ENCODE measurements at places on chromosomes 2 and 18.

GRCh38 chr18:55739488-55739887, 151.5 kb upstream of the TCF4 start:
- DNase-seq, result no peak

- no peak for DNase-seq
Observed at GRCh38 chr2:20676353-20677215, 9.6 kb downstream of the GDF7 start.

DNA sequence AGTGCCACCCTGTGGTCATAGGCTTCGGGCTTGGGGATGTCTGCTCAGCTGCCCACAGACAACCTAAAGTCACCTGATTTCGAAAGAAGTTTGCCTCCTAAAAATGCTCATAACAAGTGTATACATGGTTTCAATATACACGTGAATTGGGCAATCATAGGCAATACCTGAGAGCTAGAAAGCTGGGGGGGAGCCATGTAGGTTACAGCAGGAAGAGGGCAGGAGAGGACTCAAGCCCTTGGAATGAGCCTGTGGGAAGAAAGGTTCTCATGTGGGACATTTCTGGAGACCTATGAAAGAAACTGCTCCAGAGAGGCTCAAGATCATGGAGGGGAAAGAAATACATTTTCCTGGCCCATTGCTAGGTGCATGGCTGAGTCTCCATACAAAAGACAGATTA, 109.7 kb downstream of the ACOXL start:
- no peak for DNase-seq

DNA sequence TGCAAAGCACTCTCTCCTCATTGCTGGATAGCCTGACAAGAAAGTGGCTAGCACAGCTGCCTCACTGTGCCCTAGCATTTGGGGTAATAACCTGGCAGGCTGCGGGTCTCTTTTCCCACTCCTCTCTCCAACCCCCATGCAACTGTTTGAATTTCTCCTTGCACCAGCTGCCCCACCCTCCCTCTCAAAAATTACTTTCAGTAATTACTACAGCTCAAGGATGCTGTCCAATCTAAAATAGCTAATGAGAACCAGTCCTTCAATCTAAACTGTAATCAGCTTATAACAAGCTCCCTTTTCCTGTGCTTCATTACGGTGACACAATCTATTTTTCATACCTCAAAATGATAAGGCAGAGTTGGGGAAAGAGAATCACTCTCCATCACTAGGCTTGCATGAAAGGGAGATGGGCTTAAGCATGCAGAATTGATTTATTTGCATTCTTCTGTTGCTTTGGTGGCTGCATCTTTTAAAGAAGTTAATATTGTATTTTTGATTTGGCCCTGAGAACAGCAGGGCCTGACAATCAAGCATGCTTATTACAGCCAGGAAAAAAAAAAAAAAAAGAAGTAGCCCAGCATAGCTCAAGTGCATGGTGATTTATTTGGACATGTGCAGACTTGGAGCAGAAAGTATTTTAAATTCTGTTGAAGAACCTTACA, 881.8 kb downstream of the SLC4A3 start:
- no peak for DNase-seq

GRCh38 chr2:162085090-162085891, 11.3 kb upstream of the DPP4 start:
- DNase-seq, result no peak

DNA sequence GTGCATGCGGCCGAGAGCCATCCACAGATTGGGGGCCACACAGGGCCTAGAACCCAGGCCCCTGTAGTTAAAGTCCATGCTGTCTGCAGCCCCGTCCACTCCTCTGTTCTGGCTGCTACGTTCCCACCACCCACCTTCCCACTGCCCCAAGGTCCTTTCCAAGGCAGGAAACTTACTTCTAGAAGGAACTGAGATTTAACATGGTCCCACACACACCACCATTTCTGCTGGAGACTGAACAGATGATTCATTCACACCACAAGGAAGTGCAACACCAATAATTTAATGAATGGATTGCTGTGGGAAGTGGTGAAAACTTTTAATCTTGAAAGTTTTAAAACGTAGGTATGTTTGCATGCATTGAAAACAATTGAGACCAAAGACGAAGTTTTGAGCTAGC, 95.2 kb downstream of the LBH start:
- DNase-seq, result no peak

DNA sequence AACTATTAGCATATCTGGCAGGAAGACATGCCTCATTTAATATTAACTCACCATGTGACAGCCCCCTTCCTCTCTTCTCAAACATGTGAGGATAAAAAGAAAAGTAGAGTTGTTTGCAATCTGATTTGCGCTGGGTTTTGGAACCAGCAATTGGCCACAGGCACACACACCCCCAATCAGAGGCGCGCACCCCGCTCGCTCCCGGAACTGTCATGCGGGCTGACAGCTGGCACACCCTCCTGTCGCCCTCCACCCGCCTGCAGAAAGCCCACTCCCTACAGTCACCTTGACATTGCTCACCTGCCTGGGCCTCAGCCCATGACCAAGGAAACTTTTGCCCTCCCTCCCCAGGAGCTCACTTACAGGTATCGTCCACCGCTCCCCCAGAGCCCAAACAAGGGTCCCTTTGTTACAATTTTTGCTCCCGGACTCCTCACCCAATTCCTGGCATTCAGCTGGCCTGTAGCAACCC, 1.1 kb downstream of the COBLL1 start:
- DNase-seq, result no peak

GRCh38 chr2:23293063-23293462, 91.9 kb upstream of the KLHL29 start:
- DNase-seq, result no peak

DNA sequence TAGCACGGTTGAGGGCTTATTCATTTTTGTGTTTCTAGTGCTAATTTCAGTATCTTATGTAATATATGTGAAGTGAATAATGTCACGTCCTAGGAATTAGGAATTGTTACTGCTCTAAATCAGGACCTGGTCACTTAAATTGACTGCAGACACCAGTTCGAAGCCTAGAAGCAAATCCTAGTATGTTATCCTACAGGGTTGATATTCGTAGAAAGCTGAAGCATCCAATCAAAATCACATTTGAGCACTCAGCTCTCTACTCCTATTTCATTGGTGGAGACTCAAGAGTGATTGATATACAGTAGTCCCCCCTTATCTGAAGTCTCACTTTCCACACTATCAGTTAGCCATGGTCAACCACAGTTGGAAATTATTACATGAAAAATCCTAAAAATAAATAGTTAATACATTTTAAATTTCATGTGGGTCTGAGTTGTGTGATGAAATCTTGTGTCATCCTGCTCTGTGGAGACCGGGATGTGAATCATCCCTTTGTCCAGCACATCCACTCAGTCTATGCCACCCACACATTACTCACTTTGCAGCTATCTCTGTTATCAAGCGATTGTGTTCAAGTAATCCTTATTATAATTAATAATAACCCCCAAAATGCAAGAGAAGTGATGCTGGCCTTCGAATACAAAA, 35.2 kb upstream of the SCN9A start:
- DNase-seq, result no peak

GRCh38 chr2:47354013-47354847, 48.7 kb upstream of the MSH2 start:
- DNase-seq, result no peak

- no peak for DNase-seq
Observed at GRCh38 chr2:54628418-54628817, 95.0 kb upstream of the EML6 start.

DNA sequence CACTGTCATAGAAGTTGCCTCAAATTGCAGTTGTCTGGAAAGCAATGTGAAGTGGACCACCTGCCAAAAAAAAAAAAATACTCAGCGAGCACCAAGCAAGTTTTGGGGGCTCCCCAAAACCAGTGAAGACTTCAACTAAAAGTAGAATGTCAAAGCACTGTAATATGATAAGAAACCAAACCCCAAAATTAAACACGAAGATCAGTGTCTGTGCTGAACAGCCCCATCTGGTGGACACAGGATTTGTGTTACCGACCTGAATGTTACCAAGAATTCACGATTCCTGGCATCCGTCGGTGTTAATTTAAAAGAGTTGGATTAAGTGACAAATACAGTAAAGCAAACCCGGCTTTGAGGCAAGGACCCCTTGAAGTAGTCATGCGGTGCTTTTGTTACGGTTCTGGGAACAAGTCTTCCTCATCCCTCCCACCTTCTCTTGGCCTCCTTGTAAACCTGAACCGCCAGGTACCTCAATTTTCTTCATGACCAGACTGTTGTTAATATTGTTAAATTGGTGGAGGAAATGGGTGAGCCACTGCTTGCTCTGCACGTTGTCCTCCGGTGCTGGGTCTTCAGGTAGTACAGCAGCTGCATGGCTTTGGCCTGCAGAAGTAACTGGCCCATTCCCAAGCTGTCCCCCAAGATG, 31.3 kb upstream of the SSB start:
- DNase-seq, result peak; percentile 52

DNA sequence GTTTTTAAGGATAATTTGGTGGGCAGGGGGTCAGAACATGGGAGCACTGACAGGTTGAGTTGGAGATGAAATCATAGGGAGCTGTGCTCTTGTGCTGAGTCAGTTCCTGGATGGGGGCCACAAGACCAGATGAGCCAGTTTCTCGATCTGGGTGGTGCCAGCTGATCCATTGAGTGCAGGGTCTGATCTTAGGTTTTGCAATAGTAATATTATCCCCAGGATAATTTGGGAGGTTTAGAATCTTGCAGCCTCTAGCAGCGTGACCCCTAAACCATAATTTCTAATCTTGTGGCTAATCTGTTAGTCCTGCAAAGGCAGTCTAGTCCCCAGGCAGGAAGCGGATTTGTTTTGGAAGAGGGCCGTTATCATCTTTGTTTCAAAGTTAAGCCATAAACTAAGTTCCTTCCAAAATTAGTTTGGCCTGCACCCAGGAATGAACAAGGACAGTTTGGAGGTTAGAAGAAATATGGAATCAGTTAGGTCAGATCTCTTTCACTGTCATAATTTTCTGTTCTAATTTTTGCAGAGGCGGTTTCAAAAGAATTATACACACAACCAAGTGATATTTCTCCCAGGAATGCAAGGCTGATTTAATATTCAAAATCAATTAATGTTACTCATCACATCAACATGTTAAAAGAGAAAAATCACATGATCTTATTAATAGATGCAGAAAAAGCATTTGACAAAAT, 23.0 kb downstream of the DBI start:
- no peak for DNase-seq

DNA sequence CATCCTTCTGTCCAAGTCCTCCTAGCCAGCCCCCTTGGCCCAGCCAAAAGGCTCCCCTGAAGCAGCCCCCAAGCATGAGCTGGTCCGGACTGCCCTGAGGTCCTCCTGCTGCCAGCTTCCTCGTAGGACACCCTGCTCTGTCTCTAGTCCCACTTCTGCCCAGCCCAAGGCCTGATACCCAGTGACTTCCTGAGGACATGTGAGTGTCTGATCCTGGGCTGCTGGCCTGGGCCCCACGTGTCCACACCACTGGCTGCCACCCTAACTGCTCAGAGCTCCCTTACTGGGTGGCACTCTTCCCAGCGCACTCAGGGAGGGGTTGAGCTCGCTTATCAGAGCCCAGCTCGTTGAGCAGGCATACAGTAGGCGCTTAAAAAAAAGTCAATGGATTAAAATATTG, 34.4 kb upstream of the PDIA6 start:
- DNase-seq, result no peak

DNA sequence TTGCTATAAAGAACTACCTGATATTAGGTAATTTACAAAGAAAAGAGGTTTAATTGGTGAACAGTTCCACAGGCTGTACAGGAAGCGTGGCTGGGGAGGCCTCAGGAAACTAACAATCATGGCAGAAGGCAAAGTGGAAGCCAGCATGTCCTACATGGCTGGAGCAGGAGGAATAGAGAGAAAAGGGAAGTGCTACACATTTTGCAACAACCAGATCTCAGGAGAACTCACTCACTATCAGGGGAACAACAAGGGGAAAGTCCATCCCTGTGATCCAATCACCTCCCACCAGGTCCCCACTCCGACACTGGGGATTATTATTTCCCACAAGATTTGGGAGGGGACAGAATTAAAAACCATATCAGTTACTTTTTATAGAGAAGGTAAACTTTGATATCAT, 273.5 kb upstream of the MMADHC start:
- no peak for DNase-seq

DNA sequence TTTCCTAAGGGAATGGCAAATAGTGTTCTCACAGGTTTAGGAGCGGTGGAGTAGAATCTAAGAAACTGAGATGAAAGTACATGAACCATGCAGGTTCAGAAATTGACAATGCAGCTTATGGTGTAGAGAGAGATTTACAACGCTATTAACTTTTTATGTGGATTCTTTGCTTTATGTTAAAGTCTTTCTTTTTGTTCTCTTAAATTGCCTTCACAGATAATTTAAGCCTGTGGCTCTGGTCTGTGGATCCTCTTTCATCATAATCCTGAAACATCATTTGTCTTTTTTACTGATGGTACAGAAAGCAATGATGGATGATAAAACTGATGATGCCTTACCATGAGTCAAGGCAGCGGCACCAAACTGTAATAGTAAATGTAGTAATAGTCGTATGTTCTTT, 30.3 kb downstream of the SOCS6 start:
- DNase-seq, result no peak

- DNase-seq, result no peak
Observed at GRCh38 chr2:168686452-168687191, 115.8 kb upstream of the NOSTRIN start.

DNA sequence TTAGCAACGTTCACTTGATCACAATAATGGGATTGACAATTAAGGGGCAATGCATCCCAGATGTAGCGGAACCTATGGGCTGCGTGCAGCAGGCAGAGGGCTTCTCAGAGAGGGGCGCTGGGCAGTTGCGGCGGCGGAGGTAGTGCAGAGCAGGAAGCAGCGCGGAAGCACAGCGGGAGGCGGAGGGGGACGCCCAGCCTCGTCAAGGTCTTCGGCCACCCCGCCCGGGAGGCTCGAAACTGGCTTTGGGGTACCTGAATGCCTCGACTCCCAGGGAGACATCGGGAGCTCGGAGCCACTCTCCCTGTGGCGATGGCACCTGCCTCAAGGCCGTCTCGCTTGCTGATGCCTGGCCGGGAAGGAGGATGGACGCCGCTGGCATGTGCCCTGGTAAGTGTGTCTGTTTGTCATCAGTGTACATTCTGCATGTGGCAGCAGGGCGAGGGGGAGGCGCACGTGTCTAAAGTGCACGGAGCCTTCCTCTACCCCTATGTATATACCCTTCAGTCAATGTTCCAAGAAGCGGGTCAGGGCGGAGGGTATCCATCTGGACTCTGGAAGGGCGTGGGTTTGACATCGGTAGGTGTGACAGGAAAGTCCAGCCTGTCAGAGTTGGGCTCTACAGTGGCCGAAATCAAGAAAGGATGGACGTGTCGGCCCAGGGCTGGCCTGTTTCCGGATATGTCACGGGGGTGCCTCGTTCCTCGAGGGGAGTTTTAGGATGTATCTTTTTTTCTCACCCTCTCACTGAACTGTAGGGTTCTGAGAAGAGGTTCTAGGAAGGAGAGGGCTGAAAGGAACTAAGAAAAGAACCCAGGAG, 7.5 kb upstream of the SP9 start:
- peak; percentile 10 for DNase-seq
